Kidney (tissue), 22 donors: ENCODE measurements at places on chromosomes 3 and 15. TPM values are rescaled to one million over a fixed set of nuclear protein-coding genes. Genes with fewer than 3 reads are reported as not detected.

FOXL2NB gene
- not detected for total RNA-seq

LMAN1L gene
- total RNA-seq = not detected

CCDC39 gene
- total RNA-seq = 0.60 TPM

OIP5 gene
- total RNA-seq = 0.94 TPM

TMEM207 gene
- not detected for total RNA-seq

GRCh38 chr15:34815836-34816235, 20.5 kb upstream of the ACTC1 start:
- no peak for DNase-seq
- H3K4me3 ChIP-seq = no peak overlapping the region

DNA sequence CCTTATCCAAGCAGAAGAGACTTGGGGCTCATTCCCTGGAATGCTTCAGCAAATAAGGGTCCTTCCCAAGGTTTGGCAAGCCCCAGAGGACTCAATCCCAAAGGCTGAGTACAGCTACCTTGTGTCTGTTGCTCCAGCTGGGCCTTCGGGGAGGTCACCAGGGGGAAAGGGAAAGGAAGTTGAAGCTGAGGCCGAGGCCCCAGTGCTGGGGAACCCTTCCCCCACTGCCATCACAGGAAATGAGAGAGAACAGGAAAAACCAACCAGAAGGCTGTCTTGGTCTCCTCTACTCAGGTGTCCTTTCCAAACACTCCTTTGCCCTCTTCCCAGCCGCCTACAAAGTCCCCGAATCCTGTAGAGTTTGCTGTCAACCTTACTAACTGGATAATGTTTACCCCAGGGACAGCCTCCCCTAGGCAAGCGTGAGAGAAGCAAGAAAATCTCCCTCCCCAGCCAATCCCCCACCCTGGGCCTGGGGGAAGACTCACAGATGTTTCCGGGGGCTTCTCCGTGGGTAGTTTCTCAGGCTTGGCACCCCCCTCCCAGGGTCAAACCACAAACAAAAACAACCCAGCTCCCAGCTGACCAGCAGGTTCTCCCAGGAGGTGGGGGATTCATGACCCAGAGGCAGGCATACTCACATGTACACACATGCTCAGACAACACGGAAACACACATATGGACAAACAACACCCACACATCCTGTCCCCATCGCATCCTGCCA, 5.5 kb downstream of the CSRNP1 start:
- H3K4me3 ChIP-seq = peak overlapping the region; percentile 50
- peak overlapping the region; percentile 92 for H3K27ac ChIP-seq
- H3K4me1 ChIP-seq = peaks cover 23% of the 10 kb centered on the region
- H3K36me3 ChIP-seq = peaks cover 5% of the 10 kb centered on the region
- no peaks in the 10 kb centered on the region for H3K27me3 ChIP-seq
- peak; percentile 86 for DNase-seq

- H3K4me3 ChIP-seq = no peak overlapping the region
- no peaks in the 10 kb centered on the region for H3K36me3 ChIP-seq
- H3K27ac ChIP-seq = no peak overlapping the region
- DNase-seq = no peak
- H3K27me3 ChIP-seq = no peaks in the 10 kb centered on the region
Measured at GRCh38 chr3:53593611-53594010, 99.2 kb downstream of the CACNA1D start.

DNA sequence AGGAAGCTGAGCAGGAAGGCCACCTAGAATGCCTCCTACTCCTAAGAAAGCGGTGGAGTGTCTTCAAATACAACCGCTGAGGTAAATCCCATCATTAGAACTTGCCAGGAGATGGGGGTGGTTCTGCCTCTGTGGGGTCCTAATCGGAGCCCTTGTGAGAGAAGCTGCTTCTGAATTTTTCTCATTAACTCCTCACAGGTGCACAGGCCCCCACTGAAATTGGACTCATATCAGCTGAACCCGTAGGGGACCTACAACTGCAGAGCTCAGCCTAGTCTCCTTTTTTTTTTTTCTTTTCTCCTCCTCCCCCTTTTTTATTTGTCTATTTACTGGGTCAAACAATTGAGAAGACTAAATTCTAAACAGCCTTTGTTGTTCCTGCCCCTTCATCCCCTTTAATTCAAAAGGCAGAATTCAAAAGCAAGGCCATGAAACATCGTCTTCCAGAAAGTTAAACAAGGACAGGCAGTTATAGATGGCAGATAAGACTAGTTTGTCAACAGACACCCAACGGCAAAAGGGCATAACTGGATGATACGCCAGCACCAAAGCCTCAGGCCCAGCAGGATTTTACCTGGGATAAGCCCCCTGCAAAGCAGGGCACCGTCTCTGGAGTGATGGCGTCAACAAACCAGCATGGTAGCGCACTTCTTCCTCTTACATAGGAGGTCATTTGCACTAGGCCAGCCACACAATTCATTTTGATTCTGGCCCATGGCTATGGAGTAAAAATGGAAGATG, 213.7 kb upstream of the HES1 start:
- H3K4me1 ChIP-seq = no peaks in the 10 kb centered on the region
- no peaks in the 10 kb centered on the region for H3K36me3 ChIP-seq
- H3K4me3 ChIP-seq = no peak overlapping the region
- no peak for DNase-seq
- H3K27me3 ChIP-seq = no peaks in the 10 kb centered on the region

DNA sequence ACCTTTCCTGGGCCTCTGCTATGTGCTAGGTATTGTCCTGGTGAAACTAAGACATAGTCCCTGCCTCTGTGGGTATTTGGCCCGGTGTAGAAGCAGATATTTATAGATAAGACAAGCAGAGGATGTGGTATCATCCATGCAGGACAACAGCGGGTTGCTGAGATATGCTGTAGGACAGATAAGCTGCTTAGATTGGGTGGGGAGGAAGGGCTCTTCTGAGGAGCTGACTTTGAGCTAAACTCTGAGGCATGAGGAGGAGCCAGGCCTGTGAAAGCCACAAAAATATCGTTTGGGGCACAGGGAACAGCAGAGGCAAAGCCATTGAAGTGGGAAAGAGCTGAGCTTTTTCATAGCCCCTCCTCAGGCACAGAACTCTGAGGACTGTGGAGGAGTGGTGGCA, 492.5 kb upstream of the CFAP20DC start:
- DNase-seq = no peak
- H3K4me1 ChIP-seq = no peaks in the 10 kb centered on the region
- no peaks in the 10 kb centered on the region for H3K36me3 ChIP-seq
- H3K27me3 ChIP-seq = no peaks in the 10 kb centered on the region
- H3K27ac ChIP-seq = no peak overlapping the region

DNA sequence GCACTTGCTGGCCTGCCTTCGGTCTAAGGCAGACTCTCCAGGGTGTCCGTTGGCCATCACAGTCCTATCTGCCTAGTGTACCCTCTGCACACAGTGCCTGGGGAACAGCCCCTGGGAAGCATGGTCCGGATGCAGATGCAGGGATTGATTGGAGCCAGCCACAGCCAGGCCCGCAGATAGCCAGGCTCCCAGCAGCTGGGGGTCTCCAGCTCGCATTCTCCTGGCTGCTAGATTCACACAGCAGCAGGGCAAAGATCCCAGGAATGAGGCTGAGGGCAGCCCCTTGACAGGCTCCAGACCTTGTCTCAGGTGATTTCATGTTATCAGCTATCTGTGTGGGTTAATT, 41.4 kb downstream of the IRAK2 start:
- no peaks in the 10 kb centered on the region for H3K4me1 ChIP-seq
- no peak for DNase-seq
- no peak overlapping the region for H3K27ac ChIP-seq
- H3K27me3 ChIP-seq = no peaks in the 10 kb centered on the region
- H3K4me3 ChIP-seq = no peak overlapping the region

GRCh38 chr3:55664387-55664786, 177.3 kb upstream of the WNT5A start:
- no peaks in the 10 kb centered on the region for H3K4me1 ChIP-seq
- H3K27ac ChIP-seq = no peak overlapping the region
- DNase-seq = no peak
- no peaks in the 10 kb centered on the region for H3K27me3 ChIP-seq

GRCh38 chr15:54810496-54810895, 386.2 kb downstream of the RSL24D1 start:
- no peaks in the 10 kb centered on the region for H3K4me1 ChIP-seq
- no peak for DNase-seq
- H3K36me3 ChIP-seq = no peaks in the 10 kb centered on the region
- no peak overlapping the region for H3K27ac ChIP-seq
- H3K4me3 ChIP-seq = no peak overlapping the region
- H3K27me3 ChIP-seq = no peaks in the 10 kb centered on the region

GRCh38 chr3:124621498-124621897, 108.8 kb upstream of the UMPS start:
- H3K27me3 ChIP-seq = no peaks in the 10 kb centered on the region
- H3K4me1 ChIP-seq = peaks cover 4% of the 10 kb centered on the region
- DNase-seq = no peak
- no peak overlapping the region for H3K27ac ChIP-seq

GRCh38 chr15:52039925-52040781, 21.1 kb downstream of the MAPK6 start:
- peaks cover 21% of the 10 kb centered on the region for H3K4me1 ChIP-seq
- no peak overlapping the region for H3K27ac ChIP-seq
- peak; percentile 85 for DNase-seq
- no peak overlapping the region for H3K4me3 ChIP-seq
- no peaks in the 10 kb centered on the region for H3K27me3 ChIP-seq

DNA sequence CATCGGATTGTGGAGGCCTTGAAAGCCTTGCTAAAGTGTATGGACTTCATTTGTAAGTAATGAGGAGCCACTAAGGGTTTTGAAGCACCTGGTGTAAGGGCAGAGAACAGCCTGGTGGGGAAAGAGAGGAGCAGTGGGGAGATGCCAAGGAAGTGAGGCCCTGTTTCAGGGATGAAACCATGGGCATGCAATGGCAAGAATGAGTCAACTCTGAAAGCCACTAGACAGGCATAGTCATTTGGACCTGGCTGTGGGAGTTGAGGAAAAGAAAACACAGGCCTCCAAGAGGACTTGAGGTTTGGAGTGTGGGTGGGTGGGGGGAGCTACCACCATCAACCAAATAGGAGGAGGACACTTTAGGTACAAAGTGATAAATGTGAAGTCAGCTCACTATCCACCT, 7.6 kb downstream of the XCR1 start:
- H3K27ac ChIP-seq = no peak overlapping the region
- H3K4me1 ChIP-seq = no peaks in the 10 kb centered on the region
- DNase-seq = no peak
- no peaks in the 10 kb centered on the region for H3K36me3 ChIP-seq
- H3K4me3 ChIP-seq = no peak overlapping the region

GRCh38 chr15:64779024-64779423, 3.6 kb upstream of the RBPMS2 start:
- H3K36me3 ChIP-seq = no peaks in the 10 kb centered on the region
- H3K4me1 ChIP-seq = peaks cover 13% of the 10 kb centered on the region
- H3K27ac ChIP-seq = no peak overlapping the region
- no peak for DNase-seq
- no peaks in the 10 kb centered on the region for H3K27me3 ChIP-seq

- H3K4me1 ChIP-seq = no peaks in the 10 kb centered on the region
- peaks cover 17% of the 10 kb centered on the region for H3K36me3 ChIP-seq
- no peak overlapping the region for H3K27ac ChIP-seq
- H3K4me3 ChIP-seq = no peak overlapping the region
- DNase-seq = no peak
Measured at GRCh38 chr3:49703443-49703927, 14.1 kb downstream of the RNF123 start.

GRCh38 chr3:142875583-142876207, 13.2 kb downstream of the PCOLCE2 start:
- no peak for DNase-seq
- no peaks in the 10 kb centered on the region for H3K36me3 ChIP-seq
- H3K27me3 ChIP-seq = no peaks in the 10 kb centered on the region
- H3K4me1 ChIP-seq = no peaks in the 10 kb centered on the region

DNA sequence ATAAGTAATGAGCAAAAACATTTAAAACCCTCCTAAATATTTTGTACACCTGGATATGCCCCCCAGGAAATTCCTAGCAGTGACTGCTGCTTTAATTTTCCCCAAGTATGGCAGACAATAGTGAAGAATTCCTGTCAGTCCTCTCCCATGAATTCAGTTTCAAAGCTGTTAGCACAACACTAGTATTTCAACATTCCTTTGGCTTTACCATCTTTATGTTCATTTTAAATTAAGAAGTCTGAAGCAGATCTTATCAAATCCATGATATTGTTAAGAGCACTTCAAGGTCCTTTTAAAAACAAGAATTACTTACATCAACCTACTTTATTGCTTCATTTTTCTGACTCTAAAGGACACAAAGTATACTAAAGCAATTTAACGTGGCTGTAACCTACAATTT, 28.8 kb upstream of the CDIN1 start:
- H3K27ac ChIP-seq = no peak overlapping the region
- H3K4me1 ChIP-seq = no peaks in the 10 kb centered on the region
- no peaks in the 10 kb centered on the region for H3K27me3 ChIP-seq
- H3K36me3 ChIP-seq = no peaks in the 10 kb centered on the region
- DNase-seq = no peak

DNA sequence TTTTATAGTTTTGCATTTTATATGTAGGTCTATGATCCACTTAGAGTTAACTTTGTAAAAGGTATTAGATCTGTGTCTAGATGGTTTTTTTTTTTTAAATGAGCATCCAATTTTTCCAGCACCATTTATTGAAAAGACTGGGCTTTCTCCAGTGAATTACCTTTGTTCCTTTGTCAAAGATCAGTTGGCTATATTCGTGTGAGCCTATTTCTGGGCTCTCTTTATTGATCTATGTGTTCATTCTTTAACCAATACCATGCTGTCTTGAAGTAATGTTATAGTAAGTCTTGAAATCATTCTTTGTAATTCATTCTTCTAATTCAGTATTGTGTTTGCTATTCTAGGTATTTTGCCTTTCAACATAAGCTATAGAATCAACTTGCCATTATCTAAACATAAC, 165.4 kb upstream of the ARPP21 start:
- no peak overlapping the region for H3K27ac ChIP-seq
- H3K27me3 ChIP-seq = no peaks in the 10 kb centered on the region
- no peak for DNase-seq
- no peaks in the 10 kb centered on the region for H3K36me3 ChIP-seq

- H3K27ac ChIP-seq = no peak overlapping the region
- H3K36me3 ChIP-seq = no peaks in the 10 kb centered on the region
- no peaks in the 10 kb centered on the region for H3K4me1 ChIP-seq
- no peaks in the 10 kb centered on the region for H3K27me3 ChIP-seq
- no peak overlapping the region for H3K4me3 ChIP-seq
Measured at GRCh38 chr3:17456046-17456445, 286.4 kb downstream of the TBC1D5 start.

- DNase-seq = no peak
- no peak overlapping the region for H3K27ac ChIP-seq
- peaks cover 19% of the 10 kb centered on the region for H3K4me1 ChIP-seq
- H3K4me3 ChIP-seq = peak overlapping the region; percentile 83
Measured at GRCh38 chr3:49164983-49165720, 979 bp downstream of the CCDC71 start.

GRCh38 chr3:46954178-46954577, 22.4 kb downstream of the CCDC12 start:
- no peak overlapping the region for H3K4me3 ChIP-seq
- no peaks in the 10 kb centered on the region for H3K36me3 ChIP-seq
- no peak for DNase-seq
- H3K27ac ChIP-seq = peak overlapping the region; percentile 76

GRCh38 chr15:74196175-74196574, 6.4 kb downstream of the STRA6 start:
- H3K36me3 ChIP-seq = no peaks in the 10 kb centered on the region
- no peaks in the 10 kb centered on the region for H3K4me1 ChIP-seq
- no peak for DNase-seq
- H3K27me3 ChIP-seq = no peaks in the 10 kb centered on the region
